Stimulated activated CD8-positive, alpha-beta memory T cell treated with anti-CD3 and anti-CD28 coated beads, Interleukin-2, amount 100 ng/mL, for 1 hour (primary cell): ENCODE measurements at places on chromosomes 4 and X.

GRCh38 chrX:139078761-139079280, 367.3 kb upstream of the FGF13 start:
- DNase-seq = no peak

DNA sequence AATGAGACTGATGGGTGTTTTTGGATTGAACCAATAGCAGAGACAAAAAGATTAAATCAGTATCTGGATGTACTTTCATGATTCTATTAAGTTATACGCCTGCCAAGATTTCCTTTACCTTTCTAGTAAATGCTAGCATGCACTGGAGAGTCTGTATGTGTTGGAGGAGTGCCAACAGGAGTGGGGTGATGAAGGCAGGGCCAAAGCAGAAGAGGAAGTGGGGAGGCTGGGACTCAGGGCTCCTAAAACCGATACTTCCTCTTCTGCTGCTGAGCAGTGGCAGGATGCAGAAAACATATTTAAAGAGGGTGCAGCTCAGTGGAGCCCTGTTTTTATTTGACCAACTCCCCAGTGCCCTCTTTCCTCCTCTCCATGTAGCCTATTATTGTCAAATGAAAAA, 5.6 kb downstream of the CYSLTR1 start:
- peak; percentile 9 for DNase-seq

GRCh38 chr4:67727124-67727850, 26.3 kb upstream of the UBA6 start:
- DNase-seq = no peak

DNA sequence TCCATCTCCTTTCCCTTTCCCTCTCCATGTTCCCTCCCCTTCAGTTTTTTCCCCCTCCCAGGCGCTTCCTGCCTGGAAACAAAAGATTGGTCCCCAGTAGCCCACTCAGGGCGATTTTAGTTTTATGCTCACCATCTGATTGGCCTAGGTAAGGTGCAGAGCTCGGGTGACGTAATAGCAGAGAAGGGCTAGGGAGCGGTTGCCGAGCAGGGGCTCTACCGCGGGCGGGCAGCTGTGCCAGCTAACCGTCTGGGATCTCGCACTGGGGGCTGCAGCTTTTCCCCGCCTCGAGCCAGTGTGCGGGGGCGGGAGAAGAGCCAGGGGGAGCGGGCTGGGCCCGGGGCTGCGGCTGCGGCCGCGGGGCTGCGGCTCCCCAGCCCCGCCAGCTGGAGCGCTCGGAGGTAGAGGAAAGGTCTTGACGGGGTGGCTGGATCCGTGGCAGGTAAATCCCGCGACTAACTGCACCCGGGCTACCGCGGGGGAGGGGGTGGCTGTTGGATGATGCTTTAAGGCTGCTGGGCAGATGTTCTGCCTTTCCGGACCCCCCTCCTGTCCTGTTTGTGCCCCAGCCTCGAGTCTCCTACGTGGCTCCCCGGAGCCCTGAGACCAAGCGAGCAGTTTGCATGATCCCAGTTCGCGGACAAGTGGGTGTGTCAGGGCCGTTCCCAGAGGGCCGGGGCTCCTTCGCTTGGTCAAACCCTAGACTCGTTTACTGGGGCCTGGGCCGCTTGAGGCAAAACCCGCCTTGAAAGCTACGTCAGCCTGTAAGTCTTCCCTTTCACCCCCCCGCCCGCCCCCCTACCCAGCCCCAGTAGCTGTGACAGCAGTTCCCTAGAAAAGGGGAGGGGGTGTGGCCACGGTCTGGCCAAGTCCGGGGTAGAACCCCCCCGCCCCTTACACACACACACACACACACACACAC, at the start of gene PAK3:
Gene PAK3, plus strand, starts transcription at position 218 of the 922 bp plus-strand sequence. CDS start 26,913 bp downstream, outside the sequence.
- no peak for DNase-seq

DNA sequence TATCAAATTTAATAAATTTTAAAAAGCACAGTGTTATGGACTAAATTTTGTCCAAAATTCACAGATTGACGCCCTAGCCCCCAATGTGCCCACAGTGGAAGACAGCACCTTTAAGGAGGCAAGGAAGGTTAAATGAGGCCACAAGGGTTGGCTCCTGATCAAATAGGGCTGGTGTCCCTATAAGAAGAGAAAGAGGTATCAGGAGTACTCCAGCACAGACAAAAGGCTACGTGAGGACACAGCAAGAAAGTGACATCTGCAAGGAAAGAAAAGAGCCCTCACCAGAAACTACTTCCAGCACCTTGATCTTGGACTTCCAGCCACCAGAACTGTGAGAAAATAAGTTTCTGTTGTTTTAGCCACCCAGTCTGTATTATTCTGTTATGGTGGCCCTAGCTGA, 48.8 kb downstream of the FAM13A start:
- DNase-seq = no peak

GRCh38 chr4:162557516-162558106, 393.8 kb upstream of the FSTL5 start:
- DNase-seq = no peak

DNA sequence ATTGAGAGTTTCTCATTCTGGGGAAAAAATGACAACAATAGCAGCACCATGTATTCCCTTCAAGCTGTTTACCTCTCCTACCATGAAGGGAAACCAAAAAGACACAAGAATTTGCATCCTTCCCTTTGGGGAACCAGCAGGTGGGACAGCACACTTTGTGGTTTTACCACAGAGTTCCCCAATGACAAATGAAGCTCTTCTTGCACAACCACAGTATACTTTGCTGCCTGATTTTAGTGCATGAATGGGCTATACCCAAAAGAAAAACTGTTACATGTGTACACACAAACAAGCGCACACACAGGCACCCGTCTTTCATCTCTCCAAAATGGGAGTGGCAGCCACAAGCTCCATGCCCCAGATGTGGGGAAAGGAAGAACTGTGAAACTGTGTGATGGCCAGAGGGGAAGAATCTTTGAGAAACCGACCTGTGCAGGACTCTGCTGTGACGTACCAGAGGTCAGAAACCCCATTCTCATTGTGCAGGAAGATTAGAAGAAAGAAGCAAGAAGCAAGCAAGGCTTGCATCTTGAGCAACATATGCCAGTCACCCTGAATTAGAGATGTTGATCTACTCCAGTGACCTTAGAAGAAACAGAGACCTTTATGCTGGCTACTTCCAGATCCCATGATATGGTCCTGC, 2.7 kb upstream of the MAML3 start:
- DNase-seq = no peak
